ENCODE measurements at places on chromosomes 7 and 10.

DNA sequence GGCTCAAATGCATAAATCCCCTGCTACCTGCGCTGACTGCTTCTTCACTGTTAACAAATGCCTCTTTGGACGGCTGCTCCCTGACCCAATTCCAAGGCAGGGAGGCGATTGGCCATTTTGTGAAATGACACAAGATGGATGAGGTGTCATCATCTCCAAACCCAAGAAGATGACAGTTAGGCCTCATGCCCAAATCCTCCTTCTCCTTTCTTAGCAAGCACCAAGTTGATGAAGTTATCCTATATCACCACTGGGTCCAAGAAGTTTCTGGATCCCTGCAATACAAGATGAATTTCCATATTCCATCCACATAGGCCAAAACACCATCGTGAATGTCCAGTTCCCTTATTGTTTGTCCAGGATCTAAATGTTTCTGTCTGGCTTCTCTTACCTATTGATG, 98.5 kb upstream of the RAB11FIP2 start:
- DNase-seq = no peak

DNA sequence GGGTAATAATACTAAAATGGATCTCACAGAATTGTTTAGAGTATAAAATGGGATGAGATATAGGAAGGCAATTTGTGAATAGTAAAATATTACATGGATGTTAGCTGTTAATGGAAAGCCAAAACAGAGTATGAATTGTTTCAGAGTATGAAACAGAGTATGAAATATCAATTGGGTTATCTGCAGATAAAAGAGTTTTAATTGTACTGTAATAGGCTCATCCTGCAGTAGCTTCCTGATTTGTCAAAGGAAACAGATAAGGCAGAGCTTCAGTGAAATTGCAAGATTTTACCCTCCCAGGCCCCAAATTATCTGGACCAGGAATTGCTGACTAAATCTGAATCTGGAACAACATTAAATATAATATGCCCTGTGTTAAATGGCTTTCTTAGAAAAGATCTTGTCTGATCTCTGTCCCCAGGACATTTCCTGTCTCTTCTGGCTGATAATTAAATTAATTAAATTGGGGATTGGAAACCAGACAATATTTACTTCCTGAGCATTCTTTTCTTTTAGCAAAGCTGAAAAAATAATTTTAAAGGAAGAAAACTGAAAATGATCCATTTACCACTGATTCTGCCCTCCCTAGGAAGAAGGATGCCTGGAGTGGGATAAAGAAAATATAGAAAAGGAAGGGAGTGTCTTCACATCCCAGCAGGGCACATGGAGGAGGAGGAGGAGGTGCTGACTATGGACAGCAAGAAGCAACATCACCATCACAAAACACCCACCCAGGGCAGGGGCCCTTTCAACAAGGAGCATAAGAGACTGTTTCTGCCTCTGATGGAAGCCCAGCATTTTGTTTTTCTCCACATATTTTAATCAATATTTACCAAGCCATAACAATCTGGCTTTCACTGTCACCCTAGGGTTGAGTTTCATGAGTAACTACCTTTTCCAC, 18.5 kb downstream of the PTN start:
- no peak for DNase-seq

- no peak for DNase-seq
These were observed 46.6 kb upstream of the A1CF start for GRCh38 chr10:50931948-50932431.

- DNase-seq = no peak
These were observed 11.5 kb downstream of the PPIF start for GRCh38 chr10:79358811-79359210.

DNA sequence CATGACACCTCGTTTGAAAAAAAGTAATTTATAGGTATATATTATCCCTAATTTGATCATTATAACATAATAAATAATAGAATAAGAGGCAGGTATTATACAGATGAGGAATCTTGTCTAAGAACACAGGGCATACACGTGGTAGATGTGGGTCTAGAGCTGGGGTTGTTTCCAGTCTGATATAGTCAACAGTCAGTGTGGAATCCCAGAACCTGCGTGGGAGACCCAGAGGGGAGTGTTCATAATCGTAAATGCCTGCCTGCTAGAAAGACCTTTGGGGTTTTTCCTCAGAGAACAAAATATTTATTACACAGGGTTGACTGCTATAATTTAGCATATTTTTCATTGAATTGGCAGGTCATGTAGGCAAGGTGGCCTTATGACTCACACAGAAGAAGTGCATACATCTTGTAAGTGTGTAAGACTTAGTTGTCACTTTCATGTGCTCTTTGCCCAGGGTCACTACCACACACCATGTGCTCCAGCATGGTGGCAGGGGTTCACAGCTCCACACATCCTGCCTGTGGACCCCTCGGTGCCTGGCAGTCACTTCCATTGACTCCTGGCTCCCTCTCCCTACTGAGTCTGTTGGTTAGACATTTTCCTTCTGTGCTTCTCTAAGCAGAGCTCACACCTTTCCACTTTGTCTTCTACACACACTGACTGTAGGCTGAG, 94.9 kb upstream of the IKZF1 start:
- DNase-seq = no peak

DNA sequence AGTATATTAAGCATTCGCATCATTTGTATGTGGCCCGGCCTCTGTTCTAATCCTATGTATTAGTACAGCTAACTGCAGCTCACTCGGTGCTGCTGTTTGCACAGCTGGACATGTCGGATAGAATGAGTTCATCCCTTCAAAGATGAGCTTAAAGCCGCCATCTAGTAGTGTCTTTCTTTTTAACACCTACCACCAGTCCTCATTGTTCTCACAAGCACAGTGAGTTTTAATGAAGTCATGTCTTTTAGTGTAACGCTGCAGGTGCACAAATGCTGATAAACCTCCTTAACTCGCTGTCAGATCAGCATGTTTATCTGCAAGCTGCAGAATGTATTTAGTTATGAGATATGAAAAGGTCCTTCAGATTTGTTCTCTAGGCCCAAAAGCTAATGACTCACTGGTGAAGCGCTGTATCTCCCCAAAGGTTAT, 247.5 kb downstream of the MTERF1 start:
- DNase-seq = no peak

GRCh38 chr7:134778941-134779740, at the start of gene CALD1:
CALD1 (plus strand) TSS chr7:134779634; CDS start chr7:134867734, 88,100 bp downstream.
- no peak for DNase-seq

GRCh38 chr7:147659036-147659995, 931.2 kb upstream of the C7orf33 start:
- DNase-seq = no peak

- no peak for DNase-seq
These were observed 566.9 kb downstream of the DNAJB6 start for GRCh38 chr7:157903710-157904109.

DNA sequence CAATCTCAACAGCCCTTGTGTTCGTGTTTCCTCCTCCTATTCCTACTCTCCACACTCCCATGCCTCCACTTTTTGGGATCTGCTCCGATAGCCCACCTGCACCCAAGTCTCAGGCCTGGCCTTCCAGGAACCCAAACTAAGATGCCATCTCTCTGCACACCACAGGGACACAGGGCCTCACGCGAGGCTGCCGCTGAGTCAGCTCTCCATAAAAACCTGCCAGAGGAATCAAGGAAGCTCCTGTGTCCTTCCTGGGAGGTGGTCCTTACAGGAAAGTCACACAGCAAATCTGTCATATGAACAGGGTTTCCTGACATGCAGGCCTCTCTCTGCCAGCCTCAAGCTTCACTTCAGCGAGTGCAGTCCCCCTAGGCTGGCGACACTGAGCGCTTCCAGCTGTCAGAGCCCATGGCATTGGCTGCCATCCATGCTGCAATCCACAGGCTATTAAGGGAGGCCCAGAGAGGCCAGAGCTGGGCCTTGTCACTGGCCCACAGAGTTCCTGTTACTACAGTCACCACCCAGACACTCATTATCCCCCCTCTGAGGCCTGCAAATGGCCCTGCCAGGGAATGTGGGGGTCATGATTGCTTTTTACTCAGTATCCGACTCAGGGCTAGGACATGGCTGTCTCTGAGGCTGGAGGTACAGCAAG, 151.4 kb downstream of the OAT start:
- no peak for DNase-seq

DNA sequence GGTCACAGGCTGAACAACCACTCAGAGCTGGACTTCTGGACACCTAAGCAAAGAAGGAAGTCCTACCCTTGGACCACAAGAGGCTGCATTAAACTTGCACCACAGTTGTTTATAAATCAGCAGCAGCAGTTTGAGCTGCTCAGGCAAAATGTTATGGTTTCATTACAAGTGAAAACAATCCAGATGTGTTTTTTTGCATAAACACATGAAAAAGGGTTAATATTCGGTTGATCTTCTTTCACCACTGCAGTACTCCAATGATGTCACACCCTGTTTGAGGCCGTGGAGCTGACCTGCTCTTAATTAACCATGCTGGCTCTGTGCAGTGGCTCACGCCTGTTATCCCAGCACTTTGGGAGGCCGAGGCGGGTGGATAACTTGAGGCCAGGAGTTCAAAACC, 490.8 kb upstream of the CELF2 start:
- no peak for DNase-seq

- no peak for DNase-seq
These were observed 64.0 kb downstream of the CTBP2 start for GRCh38 chr10:125096371-125096770.

DNA sequence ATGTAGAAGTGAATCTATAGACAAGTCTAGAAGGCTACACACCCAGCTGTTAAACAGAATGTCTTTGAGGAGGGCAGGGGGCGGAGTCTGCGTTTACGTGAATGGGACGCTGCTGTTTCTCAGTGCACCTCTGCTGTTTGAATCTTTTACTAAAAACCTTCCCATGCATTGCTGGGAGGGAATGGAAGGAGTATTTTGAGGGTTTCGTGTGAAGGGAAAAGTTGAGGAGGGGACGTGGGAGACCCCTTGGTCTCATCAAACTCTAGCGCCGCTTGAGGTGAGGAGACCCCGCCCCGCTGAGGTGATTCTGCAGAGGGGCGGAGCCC, 492 bp upstream of the VCL start:
- DNase-seq = no peak

- no peak for DNase-seq
These were observed 49.1 kb upstream of the GSAP start for GRCh38 chr7:77465256-77465655.

GRCh38 chr10:29862923-29863614, 196.3 kb downstream of the JCAD start:
- no peak for DNase-seq

GRCh38 chr10:8054244-8054493, 319 bp upstream of the GATA3 start:
- no peak for DNase-seq

GRCh38 chr10:125489731-125490130, 193.2 kb downstream of the TEX36 start:
- DNase-seq = no peak

GRCh38 chr7:29154076-29154475, 7.7 kb upstream of the CPVL start:
- DNase-seq = no peak

- DNase-seq = no peak
These were observed 244.3 kb upstream of the PHYHIPL start for GRCh38 chr10:58932126-58932525.

DNA sequence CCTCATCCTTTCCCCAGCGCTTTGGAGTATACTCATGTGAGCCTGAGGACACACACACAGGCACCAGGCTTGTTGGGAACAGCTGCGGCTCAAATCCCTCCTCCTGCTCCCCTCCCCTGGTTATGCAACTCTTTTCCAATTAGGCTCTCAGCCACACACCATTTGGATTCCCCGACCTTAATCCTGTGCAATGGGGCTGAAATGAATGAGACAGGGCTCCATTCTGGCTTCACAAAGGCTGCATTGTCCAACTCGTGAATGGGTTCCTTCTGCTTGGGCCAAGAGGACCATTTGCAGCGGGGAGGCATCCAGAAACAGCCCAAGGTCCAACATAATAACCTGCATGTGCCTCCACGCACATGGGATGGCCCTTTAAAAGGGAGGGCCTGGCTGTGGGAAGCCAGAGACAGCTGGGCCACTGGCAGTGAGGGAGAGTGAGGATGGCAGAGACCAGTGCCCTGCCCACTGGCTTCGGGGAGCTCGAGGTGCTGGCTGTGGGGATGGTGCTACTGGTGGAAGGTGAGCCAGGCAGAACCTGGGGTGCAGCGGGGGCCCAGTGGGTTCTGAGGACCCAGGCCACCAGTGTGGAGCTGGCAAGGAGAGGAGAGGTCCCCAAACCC, at the start of gene RGR:
Gene RGR (plus strand): TSS at position 403 of the 620 bp plus-strand sequence. CDS start 38 bp downstream, at position 441.
- no peak for DNase-seq

DNA sequence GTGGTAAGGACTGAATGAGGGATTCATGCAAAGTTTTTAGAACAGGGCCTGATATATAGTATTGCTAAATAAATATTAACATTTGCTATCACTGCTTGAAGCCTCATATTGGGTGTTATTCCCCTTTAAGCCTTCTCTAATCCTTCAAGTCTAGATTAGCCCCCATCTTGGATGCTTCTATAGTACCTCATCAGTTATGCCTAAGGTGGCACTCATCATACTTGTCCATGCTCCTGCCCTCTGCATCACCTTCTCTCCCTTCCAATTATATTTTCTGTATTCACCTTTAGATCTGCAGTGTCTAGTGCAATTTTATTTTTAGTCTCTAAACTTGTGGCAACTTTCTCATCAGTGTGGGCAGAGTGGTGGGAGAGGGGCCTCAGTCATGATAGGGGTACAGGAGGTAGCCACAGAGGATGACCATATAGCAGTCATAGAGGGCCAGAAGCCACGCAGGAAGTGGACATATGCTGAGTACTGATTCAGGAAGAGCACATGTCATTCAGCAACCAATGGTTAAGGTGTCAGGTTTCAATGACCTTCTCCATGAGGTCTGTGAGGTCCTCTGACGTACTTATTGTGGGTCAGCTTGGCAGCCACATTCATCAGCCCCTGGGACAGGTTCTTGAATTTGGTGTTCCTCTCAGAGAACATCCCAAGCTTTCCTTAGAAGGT, 2.5 kb downstream of the ENTPD1 start:
- no peak for DNase-seq
